Skin of body (tissue), 3 donors: ENCODE measurements at places on chromosomes 4 and X. TPM values are rescaled to one million over a fixed set of nuclear protein-coding genes. Genes with fewer than 3 reads are reported as not detected.

PARM1 gene
- total RNA-seq = 18.9 TPM

DNA sequence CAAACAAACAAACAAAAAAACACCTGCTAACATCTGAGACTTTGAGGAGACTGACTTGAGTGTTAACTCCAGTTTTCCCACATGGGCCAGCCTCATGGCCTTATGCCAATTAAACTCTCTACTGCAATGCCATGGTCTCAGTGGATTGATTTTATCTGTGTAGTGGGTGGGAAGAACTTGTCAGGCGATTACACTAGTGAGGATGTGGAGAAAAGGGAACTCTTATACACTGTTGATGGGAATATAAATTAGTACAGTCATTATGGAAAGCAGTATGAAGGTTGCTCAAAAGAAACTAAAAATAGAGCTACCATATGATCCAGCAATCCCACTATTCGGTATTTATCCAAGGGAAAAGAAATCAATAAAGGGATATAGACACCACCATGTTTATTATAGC is 12.8 kb upstream of the XIAP start:
- no peak for DNase-seq

DNA sequence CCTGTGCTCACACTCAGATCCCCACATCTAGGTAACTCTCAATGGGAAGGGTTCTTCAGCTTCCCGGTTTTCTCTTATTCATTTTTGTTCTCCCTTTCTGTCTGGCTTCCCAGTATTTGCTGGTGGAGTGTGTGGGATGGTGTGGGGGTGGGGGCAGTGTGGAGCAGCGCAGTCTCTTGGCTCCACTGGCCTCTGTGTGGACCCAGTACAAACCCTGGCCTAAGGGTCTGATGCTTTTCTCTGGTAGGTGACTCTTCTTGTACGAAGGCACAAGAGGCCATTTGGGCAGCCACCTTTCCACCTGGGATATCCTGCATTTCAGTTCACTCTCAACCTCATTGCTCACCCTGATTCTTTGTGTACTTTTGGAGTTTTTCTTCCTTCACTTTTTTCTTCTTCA is 71.3 kb downstream of the NBDY start:
- DNase-seq = no peak

GRCh38 chrX:136138939-136139338 is 8.4 kb upstream of the FHL1 start:
- no peak for DNase-seq

GRCh38 chr4:40840255-40840984 is 90.7 kb downstream of the NSUN7 start:
- DNase-seq = no peak

GRCh38 chr4:113122066-113122465 is 72.6 kb downstream of the ANK2 start:
- no peak for DNase-seq

DNA sequence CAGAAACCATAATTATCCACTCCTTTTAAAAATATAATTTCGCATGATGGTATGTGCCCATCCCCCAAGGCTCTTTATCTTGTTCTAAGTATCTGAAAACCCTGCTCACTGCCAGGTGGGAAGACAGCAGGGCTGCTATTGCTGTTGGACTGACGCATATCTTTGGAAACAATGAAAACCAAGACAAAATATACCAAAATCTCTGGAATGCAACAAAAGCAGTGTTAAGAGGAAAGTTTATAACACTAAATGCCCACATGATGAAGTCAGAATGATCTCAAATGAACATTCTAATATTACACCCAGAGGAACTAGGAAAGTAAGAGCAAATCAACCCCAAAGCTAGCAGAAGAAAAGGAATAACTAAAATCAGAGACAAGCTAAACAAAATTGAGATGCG is 162.0 kb downstream of the FAM47B start:
- DNase-seq = no peak

DNA sequence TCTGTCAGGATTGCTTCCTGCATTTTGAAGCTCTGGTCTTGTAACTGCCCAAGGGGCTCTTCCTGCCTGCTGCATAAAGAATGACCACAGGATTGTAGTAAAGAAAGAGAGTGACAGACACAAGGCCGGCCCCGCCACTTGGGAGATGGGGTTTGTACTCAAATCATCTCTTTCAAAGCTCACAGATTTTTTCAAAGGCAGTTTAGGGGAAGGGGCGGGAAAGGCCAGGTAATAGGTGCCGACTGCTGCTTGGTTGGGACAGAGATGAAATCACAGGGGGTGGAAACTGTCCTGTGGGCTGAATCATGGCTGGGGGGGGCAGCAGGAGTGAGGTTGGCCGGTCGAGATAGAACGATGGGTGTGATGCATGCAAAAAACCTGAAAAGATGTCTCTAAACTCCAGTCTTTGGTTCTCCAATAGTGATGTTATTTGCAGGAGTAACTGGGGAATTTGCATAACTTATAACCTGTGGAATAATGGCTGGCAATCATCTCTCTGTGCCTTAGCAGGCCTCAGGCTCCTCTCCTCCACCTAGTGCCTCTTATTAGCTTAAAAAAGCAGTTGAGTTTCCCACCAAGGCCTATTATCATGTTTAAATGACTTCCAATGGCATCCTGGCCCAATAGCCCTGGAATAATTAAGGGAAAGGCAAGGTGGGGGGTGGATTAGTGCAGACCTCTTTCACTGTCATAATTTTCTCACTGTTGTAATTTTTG is 778.4 kb upstream of the FRG1 start:
- no peak for DNase-seq

DNA sequence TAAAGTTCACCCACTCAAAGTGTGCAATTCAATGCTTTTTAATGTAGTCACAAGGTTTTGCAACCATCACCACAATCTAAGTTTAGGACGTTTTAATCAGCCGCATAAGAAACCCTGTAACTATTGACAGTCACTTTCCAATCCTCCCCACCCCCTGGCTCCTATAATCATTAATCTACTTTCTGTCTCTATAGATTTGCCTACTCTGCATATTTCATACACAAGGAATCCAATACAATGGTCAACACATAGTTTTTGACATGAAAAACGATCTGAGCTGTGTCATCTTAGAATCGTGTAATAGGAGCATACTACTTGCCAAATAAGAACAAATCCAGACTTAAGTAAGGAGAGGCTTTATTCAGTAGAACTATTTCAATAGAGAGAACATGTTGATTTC is 47.6 kb downstream of the ANXA3 start:
- no peak for DNase-seq

GRCh38 chr4:106708464-106708816 is 327.7 kb downstream of the DKK2 start:
- DNase-seq = no peak
